Vagina (tissue), 2 donors: ENCODE measurements at places on chromosomes 16 and 17.
A peak's percentile ranks its signal among the peaks of the same experiment; 100 is the strongest.

DNA sequence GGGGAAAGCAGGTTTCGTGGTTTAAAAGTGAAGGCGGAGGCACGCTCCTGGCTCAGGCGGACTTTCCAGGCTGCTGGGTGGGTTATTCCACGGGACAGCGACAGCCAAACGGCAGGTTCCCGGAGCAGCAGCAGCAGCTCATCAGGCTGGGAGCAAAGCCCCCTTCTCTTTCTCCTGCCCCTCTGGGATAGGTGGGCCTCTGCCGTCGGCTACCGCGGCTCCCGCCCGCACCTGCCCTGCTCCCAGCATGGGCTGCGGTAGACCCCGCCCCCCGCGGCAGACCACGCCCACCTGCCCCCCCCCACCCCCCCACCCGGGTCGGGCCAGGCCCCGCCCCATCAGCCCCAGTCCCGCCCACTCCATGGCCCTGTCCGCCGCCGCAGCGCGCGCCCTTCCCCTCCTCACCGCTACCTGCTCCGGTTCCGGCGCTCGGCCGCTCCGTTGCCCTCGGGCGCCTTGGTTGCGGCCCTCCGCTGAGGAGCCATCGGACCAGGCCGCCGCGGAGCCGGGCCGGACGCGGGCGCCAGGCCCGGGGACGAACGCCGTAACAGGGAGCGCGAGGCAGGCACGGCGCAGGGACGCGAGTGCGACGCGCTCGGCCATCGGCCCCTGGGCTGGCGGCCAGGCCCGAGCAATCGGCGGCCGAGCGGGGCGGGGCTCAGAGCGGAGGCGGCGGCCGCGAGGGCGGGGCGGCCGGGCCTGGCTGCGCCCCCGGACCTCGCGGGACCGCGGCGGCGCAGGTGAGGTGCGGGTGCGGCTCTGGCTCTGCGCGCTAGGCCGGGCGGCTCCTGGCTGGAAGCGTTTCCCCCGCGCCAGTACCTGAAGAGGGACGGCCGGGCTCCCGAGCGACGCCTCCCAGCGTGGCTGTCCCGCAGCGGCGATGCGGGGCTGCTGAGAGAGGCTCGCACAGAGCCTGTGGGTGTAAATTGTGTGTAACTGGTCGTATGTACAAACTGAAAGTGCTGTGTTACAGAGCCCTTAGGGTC is at the start of the genes HEXD and OGFOD3:
TSS of gene HEXD (plus strand) at position 347 of the 986 bp plus-strand sequence. CDS start 1,453 bp downstream, outside the sequence.
TSS of gene OGFOD3 (minus strand) at position 586 of the 986 bp plus-strand sequence. CDS start at position 485, 101 bp downstream.
- no peak for DNase-seq

DNA sequence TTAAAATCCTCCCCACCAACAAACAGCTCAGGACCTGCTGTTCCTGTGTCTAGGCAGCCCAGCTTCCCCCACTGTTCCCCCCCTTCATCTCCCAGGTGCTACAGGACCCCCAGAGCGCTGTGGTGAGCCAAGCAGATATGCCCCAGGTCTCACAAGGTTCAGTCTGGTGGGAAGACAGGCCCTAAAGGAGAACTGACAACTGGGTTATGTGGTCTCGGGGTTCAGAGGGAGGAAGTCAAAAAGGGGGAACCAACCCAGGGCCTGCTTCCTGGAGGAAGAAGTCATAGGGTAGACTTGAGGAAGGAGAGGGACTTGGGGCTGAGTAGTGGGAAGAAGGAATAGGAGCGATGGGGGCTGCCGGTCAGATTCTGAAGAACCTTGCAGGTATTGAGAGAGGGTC is 2.6 kb downstream of the RIPOR1 start:
- DNase-seq = peak; percentile 91

- DNase-seq = no peak
Measured at GRCh38 chr17:80498242-80498919, 22.0 kb upstream of the NPTX1 start.

GRCh38 chr16:7834771-7835431 is 502.3 kb downstream of the RBFOX1 start:
- DNase-seq = no peak

DNA sequence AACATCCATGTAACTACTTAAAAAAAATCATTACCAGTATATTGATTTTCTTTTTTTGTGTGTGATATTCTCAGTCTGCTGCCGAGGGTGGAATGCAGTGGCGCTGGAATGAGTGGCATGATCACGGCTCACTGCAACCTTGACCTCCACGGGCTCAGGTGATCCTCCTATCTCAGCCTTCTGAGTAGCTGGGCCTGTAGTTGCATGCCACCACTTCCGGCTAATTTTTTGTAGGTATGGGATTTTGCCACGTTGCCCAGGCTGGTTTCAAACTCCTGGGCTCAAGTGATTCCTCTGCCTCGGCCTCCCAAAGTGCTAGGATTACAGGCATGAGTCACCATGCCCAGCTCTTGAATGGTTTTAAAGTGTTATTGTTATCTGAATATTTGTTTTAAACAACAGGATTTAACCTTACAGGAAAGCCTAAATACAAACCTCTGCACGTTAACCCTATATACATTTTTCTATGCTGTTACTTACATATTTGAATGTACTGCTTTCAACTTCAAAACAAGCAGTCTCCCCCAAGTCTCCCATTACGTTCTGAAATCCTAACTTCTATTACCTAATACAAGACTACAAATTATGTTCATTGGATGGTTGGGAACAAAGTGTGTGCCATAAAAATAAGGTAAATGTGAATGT is 61.7 kb downstream of the KPNA2 start:
- no peak for DNase-seq

DNA sequence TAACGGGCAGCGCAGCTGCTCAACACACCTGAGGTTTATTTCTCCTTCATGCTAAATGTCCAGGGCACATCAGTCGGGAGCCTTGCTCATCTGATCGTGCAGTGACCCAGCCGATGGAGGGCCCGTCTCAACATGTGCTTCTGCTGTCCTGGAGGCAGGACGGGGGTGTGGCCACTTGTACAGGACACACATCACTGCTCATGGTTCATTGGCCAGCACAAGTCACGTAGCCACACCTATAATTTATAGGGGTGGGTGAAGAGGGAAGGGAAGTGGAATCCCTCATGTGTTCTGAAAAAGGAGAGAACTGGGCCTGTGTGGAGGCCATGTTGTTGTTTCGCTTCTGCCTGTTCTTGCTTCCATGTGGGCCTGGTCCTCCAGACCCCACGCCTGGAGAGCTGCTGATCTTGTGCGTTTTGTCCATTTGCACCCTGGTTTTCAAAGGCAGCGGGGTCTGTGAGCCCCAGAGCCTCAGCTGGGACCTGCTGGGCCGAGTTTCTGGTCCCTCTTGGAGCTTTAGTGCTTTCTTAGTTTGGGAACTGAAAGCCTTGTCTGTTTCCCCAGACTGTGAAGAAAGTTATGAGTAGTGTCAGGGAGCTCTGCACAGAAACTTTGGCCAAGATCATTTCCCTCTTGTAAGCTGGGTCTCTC is 60.5 kb downstream of the CMIP start:
- no peak for DNase-seq

- no peak for DNase-seq
Measured at GRCh38 chr16:49478107-49478506, 104.5 kb downstream of the C16orf78 start.

DNA sequence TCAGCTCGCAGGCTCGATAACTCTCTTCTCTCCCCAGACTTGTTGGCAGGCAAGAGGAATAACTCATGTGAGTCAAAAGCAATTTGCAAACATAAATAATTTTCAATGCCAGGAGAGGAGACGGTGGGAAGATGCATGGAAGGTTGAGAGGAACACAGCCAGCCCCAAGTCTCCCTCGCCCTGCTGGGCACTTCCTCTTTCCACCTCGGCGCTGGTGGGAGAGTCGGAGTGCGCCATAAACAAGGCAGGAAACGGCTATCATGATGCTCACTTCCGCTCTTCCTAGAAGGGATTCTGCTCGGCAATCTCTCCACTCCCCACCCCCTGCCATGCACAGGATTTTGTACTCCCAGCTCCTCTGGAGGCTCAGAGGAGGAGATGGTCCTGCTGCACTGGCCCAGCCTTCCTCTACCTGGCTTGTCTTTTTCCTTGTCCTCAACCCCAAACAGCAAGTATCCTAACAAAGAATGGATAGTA is 13.0 kb downstream of the CBX4 start:
- no peak for DNase-seq

DNA sequence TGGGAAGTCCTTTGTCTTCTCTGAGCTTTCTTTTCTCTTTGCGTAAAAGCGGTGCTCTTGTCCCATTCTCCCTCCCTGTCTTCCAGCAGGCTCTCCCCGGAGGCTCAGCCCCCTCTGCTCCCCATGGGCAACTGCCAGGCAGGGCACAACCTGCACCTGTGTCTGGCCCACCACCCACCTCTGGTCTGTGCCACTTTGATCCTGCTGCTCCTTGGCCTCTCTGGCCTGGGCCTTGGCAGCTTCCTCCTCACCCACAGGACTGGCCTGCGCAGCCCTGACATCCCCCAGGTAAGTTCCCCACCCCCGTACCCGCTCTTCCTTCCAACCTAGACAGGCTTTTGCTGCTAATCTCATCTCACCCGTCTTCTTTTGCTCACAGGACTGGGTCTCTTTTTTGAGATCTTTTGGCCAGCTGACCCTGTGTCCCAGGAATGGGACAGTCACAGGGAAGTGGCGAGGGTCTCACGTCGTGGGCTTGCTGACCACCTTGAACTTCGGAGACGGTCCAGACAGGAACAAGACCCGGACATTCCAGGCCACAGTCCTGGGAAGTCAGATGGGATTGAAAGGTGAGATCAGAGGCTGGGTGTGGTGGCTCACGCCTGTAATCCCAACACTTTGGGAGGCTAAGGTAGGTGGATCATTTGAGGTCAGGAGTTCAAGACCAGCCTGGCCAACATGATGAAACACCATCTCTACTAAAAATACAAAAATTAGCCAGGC is 1.3 kb downstream of the TMEM219 start:
- DNase-seq = no peak

DNA sequence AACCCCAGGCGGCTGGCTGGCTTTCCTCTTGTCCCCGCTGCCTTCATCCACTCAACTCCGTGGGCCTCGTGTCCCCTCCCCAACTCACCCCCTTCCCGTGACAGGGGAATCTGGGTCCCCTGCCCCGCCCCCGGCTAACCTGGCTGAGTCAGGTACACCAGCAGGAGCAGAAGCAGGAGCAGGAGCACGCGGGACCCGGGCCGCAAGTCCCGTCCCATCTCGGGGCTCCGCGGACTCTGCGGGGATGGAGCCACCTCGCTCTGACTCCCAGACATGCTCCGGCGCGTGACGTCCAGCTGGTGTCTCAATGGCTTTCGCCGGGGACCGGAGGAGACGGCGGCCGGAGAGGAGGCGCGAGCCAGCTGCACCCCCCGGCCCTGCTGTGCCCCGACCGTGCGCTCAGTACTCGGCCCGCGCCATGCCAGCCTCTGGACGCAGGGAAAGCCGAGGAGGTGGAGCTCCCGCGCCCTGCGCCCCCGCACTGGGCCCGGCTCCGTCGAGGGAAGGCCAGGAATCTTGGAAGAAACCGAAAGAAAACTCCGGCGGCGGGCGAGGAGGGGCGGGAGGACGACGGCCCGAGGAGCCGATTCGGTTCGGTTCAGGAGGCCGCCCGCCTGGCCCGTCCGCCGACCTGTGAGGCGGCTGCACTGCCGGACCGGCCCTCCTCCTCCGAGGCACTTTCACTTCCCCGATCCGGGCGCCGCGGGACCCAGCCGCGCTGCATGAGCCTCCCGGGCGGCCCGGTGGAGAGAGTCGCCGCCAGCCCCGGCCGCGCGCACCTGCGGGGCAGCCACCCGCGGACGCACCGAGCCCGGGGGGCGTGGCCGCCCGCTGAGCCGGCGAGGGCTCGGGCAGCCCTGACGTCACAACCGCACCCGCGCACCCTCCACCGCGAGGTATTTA is at the start of the genes CXCL16 and ZMYND15:
TSS of gene CXCL16 (minus strand) at position 807 of the 903 bp plus-strand sequence. CDS start at position 218, 589 bp downstream.
TSS of gene ZMYND15 (plus strand) at position 712 of the 903 bp plus-strand sequence. CDS start 716 bp downstream, outside the sequence.
- no peak for DNase-seq

DNA sequence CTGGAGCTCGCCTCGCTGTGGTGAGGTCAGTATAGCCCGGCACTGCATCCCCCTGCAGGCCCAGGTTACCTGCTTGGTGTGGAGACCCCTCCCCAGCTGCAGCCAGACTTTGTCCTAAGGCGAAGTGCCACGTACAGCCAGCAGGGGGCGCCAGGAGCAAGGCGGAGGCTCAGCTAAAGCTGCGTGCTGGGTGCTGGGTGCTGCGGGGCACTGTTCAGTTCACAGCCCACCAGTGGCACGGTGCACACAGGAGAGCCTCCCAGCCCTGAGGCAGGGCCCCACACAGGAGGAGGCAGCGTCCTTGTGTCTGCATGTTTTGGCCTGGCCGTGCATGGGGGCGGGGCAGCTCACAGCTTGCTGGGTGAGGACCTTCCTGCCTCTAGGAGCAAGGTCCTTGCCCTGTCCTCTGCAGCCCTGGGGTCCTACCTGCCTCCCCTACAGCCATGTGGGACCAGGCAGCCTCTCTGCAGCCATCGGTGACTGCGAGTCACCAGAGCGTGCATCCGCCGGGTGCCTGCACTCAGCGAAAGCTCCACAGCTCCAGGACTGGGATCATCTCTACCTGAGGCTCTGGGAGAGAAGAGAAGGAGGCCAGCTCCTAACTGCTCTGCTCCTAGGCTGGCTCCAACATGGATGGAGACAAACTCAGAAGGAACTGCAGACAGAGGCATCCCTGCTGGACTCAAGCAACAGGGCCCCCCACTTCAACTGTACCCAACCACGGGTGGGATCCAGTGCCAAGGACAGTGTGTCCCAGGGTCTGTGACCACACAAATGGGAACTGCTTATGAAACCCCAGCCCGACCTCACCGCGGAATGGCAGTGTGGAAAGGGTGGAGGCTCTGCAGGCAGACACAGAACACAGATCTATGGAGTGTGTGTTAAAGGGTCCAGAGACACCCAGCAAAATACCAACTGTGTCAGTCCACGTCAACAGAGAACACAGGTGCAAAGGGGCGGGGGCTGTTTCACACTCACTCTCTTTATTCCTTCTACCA is 19.0 kb downstream of the SLC7A5 start:
- no peak for DNase-seq

DNA sequence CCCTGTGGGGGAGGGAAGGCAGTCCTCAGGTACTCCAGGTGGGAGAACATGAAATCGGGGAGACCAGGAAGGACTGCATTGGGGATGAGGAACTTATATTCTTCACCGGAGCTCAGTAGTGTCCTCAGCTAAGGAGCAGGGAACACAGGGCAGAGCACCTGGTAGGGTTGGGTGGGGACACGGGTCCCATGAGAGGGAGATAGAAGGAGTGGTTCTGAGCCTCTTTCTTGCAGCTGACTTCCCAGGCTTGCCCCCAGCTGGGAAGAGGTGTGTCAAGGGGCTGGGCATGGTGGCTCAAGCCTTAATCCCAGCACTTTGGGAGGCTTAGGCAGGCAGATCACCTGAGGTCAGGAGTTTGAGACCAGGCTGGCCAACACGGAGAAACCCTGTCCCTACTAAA is 2.1 kb downstream of the FHOD1 start:
- no peak for DNase-seq

DNA sequence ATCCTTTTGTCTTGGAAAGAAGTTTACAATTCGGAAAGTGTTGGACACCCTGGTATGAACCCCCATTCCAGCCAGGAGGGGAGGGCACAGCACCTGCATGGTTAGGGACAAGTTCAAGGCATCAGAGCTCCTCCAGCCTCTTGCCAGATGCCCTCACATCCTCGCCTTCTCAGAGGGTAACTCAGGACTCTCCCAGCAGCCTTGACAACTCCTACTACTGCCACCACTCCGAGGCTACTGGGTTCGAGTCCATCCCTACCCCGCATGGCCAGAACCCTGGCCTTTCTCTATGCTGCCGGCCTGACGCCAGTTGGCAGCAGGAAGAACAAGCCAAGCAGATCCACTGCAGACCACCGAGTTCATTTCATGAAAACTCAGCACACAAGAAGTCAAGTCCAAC is 34.1 kb downstream of the AXIN2 start:
- DNase-seq = no peak
